ENCODE measurements at places on chromosomes 1 and 21.

GRCh38 chr1:118190561-118190960 lies 5.5 kb upstream of the SPAG17 start:
- DNase-seq = no peak

GRCh38 chr1:34075576-34075975 lies 89.5 kb downstream of the CSMD2 start:
- DNase-seq = no peak

GRCh38 chr1:47224676-47225399 lies 7.2 kb downstream of the TAL1 start:
- DNase-seq = no peak

DNA sequence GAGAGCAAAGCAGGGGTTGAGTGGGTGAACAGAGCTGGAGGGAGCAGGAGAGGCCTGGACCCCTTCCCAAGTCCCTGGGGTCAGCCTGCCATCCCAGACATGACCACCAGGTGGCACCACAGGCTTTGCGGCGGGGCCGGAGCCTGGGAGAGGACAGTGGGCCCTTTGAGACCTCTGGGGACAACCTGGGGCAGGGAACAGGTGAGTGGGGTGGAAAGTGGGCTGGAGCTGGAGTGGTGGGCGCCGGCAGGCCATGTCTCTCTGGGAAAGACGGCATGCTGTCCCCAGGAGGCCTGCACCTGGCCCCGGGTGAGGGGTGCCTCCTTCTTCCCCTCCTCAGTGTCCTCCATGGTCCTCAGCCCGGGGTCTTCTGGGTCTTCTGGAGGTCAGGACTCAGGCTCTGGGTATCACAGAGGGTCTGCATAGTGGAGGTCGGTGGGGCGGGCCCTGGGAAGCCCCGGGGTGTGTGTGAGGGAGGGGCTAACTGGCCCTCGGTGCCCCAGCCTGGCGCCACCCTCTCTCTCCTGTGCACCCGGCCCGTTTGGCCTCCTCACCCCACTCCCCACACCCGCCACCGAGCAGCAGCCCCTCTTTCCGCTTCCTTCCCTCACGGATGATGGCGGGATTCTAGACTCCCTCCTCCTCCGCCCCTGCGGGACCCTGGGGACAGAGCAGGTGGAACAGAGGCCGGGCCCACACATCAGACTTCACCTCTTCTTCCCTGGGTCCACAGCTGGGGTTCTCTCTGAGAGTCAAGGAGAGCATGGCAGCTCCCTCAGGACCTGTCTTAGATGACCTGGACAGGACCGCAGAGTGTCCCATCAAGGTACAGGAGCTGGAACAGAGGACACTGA lies 28.5 kb upstream of the PKP1 start:
- DNase-seq = peak; percentile 39

GRCh38 chr1:30844631-30845030 lies 63.9 kb downstream of the SDC3 start:
- DNase-seq = no peak

All from effector memory CD4-positive, alpha-beta T cell (primary cell).